Fibroblast of the aortic adventitia (primary cell): ENCODE measurements at places on chromosomes 2 and 18.

DNA sequence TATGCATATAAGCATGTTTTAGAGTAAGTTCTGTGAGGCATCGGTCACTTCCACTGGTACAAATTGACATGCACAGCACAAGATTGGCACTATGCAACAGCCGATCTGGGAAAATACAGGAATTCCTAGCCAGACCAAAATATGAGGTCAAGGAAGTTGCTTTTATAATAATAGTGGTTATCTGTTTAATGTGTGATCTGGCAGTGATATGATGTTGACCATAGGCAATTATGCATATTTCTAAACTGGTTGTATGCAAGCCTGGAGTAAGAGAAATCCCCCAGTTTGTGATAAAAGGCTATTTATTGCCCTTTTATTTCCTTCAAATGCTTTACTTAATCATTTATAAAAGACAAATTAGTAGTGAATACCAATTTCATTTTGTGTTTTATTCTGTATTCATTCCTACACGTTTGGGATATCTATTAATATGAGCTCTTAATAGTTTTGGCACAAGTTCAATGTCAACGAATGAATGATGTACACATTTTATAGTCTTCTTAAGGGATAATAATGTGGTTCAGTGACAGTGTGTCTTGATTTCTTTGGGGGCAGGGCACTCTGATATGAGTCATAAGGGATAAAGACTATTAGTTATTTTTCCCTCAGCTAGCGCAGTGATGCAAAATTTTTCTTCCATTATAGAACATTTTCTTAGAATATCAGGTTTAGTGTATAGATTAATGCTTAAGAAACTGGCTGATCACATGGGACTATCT is 34.7 kb upstream of the ZEB2 start:
- no peak for DNase-seq

DNA sequence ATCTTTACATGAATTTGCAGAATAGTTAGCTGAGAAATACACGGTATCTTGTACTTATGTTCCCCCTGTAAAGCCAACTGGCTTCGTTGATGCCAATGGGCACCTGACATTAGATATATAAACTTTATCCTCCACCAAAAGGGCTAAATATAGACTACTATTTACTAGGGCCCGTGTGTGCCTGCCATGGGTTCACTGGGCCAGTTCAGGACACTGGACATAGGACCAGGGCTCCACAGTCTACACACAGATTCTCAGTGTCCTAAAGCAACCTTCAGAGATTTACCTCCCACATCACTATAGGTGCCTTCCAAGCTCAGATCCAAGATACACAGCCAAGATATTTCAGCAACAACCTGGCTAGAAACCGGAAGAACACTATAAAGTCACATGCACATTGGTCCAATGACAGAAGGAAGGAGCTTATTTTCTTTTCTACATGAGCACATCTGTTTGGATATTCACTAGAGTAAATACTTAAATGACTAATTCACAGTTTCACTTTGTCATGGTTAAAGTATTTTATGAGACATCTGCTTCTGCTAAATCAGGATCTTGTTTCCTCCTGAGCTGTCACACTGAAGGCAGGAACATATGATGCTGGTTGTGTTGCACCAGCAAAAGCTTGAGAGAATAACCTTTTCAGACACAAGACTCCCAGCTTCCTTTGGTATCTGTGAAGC is 95.1 kb downstream of the MYO5B start:
- no peak for DNase-seq

- DNase-seq, result no peak
These were observed 74.2 kb downstream of the INO80D start for GRCh38 chr2:206011795-206012194.

- peak; percentile 19 for DNase-seq
These were observed 34.9 kb upstream of the APCDD1 start for GRCh38 chr18:10419420-10420103.

DNA sequence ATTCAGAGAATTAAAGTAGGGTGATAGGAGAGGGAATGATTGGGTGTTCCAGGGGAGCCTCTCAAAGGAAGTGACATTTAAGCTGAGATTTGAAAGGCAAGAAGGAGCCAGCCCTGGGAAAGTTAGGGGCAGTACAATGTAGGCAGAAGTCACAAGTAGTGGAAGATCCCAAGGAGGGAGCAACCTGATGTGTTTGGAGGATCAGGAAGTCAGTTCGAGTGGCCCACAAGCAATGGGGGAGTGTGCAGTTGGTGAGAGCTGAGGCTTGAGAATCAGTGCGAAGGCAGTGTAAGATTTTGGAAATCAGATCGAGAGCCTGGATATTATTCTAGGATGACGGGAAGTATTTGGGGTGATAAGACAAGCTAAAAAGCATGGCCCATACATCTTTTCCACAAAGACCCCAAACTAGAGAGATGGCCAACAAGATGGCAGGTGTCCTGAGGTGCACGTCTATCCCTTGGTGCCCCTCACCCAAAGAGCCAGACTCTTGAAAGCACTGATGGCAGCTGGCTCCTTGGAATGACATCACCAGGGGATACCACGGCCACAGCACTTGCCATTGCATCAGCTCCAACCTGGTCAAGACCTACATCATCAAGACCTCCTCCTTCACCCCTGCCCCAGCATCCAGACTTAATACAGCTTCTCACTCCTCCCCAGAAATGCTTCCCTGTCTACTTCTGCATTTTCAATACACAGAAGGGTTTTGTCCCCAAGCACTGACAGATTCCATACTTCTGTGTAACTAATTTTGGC is 127.3 kb downstream of the BCL2 start:
- DNase-seq, result no peak

DNA sequence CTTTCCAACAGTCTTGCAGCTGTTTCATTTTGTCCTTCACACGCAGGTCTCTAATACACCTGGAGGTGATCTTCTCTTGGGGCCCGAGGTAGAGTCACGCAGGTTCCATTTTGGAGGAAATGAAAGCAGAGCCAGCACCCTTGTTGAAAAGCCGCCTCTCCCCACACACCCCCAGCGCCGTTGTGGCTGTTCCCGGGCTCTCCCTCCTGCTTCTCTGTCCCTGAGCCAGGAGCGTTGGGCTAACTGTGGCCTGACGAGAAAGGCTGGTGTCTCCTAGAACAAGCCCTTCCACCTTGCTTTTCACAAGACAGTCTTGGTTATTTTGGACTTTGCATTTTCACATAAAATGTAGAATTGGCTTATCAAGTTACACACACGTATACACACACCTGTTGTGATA is 16.3 kb downstream of the SNED1 start:
- DNase-seq, result no peak

DNA sequence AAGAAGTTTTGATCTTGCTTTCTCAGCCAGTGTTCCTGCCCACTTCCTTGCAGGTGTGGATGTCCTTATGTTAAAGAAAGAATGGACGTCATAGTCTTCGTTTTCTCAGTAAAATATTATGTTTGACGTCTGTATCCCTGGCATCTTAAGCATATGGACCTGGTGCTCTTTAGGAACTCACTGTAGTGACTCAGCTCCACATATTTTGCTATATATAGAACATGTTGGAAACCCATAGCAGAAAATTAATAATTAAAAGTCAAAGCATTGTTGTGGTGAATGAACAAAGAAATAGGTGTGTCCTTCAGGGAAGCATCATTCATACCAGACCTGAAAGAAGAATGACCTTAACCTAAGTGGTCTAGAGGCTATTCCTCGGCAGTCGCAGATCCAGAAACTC is 196.1 kb downstream of the MCFD2 start:
- DNase-seq, result peak; percentile 68

DNA sequence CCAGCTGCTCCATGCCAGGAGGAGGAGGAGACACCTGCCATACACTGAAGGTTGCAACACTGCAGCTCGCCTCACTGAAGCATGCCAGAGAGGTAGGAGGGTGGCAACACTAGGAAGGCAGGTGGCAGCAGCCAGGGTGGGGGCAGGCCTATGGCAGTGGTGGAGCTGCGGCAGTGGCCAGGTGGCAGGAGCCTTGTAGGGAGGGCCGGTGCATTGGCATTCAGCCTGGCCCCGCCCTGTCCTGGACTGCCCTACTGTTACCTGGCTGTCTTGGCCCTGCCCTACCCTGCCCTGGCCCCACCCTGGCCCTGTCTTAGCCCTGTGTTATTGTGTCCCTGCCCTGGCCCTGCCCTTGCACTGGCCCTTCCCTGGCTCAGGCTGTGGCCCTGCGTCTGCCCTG is 7.4 kb upstream of the ANKRD62 start:
- DNase-seq, result no peak

DNA sequence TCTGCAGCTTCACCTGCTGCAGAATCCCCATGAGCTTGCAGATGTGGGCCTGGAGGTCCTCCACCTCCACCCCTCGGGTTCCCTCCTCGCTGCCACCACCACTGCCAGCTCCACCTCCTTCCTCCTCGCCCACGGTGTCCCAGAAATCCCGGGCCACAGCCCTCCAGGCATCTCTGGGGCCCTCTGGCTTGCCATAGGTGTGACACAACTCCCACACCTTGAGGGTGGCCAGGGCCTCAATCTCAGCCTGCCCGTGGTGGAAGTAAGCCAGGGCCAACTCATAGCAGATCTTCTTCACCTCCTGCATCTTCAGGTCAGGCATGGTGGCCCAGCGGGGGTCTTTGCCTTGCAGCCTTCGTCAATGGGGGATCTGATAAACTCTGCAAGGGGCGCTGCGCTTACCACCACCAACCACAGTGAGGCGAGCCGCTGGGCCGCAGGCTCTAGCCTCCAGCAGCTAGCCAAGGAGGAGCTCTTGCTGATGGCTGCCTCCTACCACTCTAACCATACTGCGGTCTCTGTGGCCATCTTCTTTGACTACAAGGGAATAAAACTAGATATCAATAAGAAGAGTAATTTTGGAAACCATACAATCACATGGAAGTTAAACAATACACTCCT is 36.1 kb upstream of the ANKRD62 start:
- no peak for DNase-seq

- peak; percentile 97 for DNase-seq
These were observed 323.5 kb upstream of the TANK start for GRCh38 chr2:160836755-160837154.

DNA sequence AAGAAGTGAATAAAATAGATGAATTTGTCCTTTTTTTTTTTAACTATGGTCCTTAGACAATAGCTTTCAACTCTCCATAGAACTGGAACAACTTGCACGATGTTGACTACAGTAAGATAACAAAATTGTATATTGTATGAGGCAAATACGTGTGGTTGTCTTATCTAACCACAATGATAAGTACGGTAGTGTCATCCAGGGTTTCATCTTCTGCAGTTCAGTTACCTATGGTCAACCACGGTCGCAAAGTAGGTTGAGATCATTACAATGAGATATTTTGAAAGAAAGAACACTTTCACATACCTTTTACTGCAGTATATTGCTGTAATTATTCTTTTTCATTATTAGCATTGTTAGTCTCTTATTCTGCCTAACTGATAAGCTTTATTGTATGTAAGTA is 295.2 kb downstream of the PARD3B start:
- no peak for DNase-seq

DNA sequence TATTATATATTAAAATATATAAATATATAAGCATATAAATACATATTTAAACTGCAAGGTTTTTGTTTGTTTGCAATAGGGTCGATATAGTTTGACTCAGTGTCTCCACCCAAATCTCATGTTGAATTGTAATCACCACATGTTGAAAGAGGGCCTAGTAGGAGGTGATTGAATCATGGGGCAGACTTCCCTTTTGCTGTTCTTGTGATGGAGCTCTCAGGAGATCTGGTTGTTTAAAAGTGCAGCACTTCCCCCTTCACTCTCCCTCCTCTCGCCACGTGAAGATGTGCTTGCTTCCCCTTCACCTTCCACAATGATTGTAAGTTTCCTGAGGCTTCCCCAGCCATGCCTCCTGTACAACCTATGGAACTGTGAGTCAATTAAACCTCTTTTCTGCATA is 2137.3 kb upstream of the CELF4 start:
- no peak for DNase-seq

DNA sequence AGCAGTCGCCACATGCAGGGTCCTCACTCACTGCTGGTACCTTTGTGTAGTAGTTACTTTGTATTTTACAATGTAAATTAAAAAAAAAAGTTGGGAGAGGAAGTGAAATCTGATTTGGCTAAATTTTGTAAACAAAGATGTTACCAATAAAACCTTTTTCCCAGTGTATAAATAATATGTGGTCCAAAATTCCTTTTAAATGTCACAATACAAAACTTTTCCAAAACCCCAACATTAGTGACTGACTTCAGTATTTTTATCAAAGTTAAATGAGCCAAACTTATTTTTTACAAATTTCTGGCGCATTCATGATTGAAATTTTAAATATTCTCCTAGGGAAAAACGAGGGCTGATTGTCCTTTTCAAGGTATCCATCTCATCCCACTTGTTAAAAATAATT is 239.9 kb downstream of the AGAP1 start:
- DNase-seq, result no peak

DNA sequence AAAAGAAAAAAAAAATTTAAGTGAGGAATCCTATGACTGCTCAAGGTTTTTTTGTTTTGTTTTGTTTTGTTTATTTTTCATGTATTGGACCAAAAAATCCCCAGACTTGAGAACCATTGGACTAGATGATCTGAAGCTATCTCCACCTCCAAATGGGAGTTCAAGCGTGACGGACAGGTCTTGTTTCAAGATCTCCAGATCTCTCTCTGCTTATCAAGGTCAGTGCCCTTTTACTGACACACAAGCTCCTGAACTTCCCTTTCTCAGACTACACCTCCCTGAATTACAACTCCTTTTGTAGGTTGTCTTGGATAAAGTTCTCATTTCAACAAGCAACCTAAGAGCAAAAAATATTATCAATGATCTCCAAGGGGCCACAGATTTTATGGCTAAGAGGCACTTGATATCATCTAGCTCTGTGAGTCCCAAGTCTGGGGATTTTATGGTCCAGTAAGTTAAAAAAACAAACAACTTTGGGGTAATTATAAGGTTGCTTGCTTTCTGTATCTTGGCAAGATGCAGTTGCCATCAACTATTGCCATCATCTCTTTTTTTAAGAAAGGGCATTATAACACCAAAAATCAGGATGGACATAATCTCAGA is 396.0 kb upstream of the ATP5MC3 start:
- no peak for DNase-seq

- no peak for DNase-seq
These were observed 235.6 kb upstream of the HNRNPA3 start for GRCh38 chr2:176976736-176977685.

- peak; percentile 46 for DNase-seq
These were observed 33.8 kb downstream of the SMC6 start for GRCh38 chr2:17719562-17720371.

- DNase-seq, result no peak
These were observed 9.0 kb downstream of the UGP2 start for GRCh38 chr2:63850649-63851048.

DNA sequence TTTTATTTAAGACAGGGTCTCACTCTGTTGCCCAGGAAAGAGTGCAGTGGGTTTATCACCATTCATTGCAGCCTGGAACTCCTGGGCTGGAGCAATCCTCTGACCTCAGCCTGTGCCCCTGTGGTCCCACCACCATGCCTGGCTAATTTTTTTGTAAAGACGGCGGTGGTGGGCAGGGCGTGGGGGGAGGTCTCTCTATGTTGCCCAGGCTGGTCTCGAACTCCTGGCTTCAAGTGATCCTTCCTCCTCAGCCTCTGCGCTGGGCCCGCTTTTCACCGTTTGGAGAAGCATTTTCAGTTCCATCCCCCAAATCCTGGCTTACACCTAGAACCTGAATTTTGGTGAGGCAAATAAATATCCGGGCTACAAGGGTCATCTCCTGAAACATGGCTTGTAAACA is 1.4 kb upstream of the ATP5F1A start:
- DNase-seq, result no peak

- DNase-seq, result peak; percentile 97
These were observed 45.9 kb downstream of the IL1R2 start for GRCh38 chr2:102037681-102038080.
